Upper lobe of left lung (tissue), 6 donors: ENCODE measurements at places on chromosomes 2 and 18. TPM values are rescaled to one million over a fixed set of nuclear protein-coding genes. Genes with fewer than 3 reads are reported as not detected.

The ABI2 gene
- 35.4 TPM for total RNA-seq

GRCh38 chr2:232511336-232511890, 8.8 kb upstream of the PRSS56 start:
- no peak overlapping the region for H3K27ac ChIP-seq
- no peaks in the 10 kb centered on the region for H3K27me3 ChIP-seq
- H3K4me3 ChIP-seq = no peak overlapping the region

The SLC30A3 gene
- total RNA-seq = 0.55 TPM

The ZBTB7C gene
- total RNA-seq = 16.4 TPM

The ADD2 gene
- 0.30 TPM for total RNA-seq

GRCh38 chr2:69517410-69517809, 80.2 kb upstream of the NFU1 start:
- H3K4me1 ChIP-seq = peaks cover 9% of the 10 kb centered on the region
- H3K27me3 ChIP-seq = no peaks in the 10 kb centered on the region

The SPDYA gene
- total RNA-seq = 1.5 TPM

DNA sequence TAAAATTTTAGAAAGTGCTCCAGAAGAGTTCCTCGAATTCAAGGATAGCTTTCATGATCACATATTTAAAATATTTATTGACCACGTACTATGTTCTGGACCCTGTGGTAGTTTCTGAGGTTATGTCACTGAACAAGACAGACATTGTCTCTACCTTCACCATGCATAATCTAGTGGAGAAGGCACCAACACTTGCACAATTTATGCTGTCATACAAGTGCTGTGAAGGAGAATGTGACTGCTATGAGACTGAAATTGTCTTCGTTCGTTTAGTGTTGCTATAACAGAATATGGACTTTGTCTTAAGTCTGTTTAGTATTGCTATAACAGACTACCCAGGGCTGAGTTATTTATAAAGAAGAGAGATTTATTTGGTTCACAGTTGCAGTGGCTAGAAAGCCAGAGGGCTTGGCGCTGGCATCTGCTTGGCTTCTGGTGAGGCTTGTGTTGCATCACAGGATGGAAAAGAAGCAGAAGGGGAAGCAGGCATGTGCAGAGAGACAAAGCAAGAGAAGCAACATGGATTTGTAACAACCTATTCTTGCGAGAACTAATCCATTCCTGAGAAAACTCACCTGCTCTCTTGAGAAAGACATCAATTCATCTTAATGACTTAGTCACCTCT, 50.0 kb upstream of the RFX8 start:
- no peaks in the 10 kb centered on the region for H3K27me3 ChIP-seq
- H3K4me1 ChIP-seq = no peaks in the 10 kb centered on the region
- H3K36me3 ChIP-seq = no peaks in the 10 kb centered on the region
- H3K4me3 ChIP-seq = no peak overlapping the region

DNA sequence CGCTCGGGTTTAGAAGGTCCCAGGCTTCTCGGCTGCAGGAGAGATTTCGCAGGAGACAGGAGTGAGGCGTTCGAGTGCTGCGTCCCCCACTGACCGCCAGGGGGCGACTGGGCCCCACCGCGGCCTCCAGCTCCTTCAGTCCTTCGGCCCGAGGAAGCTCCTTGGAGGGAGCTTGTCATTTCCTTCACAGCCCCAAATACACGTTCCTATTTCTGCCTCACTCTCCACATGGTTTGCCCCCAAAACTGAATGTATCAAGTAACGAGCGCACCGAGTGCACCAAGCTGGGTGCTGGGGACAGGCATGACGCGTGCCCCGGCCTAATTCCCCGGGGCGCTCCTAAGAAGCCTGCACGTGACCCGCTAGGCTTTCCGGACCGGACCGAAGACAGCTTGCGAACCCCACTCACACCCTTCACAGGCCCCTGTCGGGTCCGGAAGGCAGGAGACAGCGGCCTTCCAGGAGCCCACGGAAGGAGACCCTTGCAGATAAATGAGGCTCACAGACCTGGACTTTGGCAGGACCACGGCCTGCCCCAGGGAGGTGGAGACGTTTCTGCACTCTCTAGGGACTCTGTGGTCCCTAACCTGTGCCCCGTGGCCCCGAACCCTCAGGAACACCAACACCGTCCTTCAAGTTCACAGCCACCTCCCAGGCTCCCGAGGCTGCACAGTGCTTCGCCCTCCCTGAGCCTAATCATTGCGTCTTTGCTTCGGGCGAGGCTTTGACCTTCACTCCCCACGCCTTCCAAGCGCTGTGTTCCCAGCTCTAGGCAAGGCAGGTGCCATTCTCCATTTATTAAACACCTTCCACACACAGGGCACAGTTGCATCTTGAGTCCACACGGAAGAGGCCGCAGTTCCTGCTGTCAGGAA, 13.0 kb upstream of the FAHD2A start:
- H3K4me3 ChIP-seq = no peak overlapping the region
- no peaks in the 10 kb centered on the region for H3K4me1 ChIP-seq
- H3K36me3 ChIP-seq = no peaks in the 10 kb centered on the region
- no peaks in the 10 kb centered on the region for H3K27me3 ChIP-seq

DNA sequence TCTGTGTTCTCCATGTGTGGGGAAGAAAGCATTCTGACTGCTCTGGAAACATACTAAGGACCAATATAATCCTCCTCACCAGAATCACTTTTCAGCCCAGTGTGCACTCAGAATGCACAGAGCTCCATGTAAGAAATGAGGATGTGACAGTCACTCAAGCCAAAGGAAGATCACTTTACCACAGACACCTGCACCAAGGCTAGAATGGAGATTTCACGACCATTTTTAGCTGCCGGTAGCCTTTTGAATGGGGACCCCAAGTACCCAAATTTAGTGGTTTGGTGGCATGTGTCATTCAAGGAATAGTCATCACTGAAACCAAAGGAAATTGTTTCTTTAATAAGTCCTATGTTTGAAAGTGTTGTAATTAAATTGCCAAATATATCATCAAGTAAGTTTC, 613.2 kb upstream of the ACVR2A start:
- H3K27me3 ChIP-seq = no peaks in the 10 kb centered on the region
- DNase-seq = no peak
- no peak overlapping the region for H3K27ac ChIP-seq
- H3K4me3 ChIP-seq = no peak overlapping the region
- H3K36me3 ChIP-seq = no peaks in the 10 kb centered on the region

The POLE4 gene
- 29.3 TPM for total RNA-seq

The HOXD9 gene
- not detected for total RNA-seq

GRCh38 chr2:119246884-119247843, 23.5 kb downstream of the STEAP3 start:
- no peak overlapping the region for H3K4me3 ChIP-seq
- no peaks in the 10 kb centered on the region for H3K27me3 ChIP-seq
- H3K36me3 ChIP-seq = peaks cover 10% of the 10 kb centered on the region
- H3K27ac ChIP-seq = no peak overlapping the region

DNA sequence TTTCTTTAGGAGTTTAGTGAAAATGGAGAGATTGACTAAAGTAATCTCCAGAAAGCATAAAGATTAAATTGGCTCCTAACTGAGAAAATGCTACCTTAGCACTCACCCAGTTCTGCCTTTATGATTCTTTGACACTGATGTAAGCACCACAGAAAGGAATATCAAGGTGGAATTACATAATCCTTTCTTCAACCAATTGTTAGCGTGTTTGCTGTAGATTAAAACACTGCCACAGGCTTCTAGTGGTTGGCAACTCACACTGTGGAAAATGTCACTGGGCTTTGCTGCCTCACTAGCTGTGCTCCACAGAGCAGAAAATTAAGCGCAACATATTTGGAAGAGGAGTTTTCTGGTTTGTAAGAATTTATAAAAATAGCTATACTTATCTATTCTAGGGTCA, 104.1 kb downstream of the DLGAP1 start:
- H3K4me3 ChIP-seq = no peak overlapping the region
- H3K27ac ChIP-seq = no peak overlapping the region
- no peaks in the 10 kb centered on the region for H3K4me1 ChIP-seq
- no peaks in the 10 kb centered on the region for H3K36me3 ChIP-seq
- no peaks in the 10 kb centered on the region for H3K27me3 ChIP-seq
- no peak for DNase-seq
